ENCODE measurements at places on chromosomes 1 and 21.
A peak's percentile ranks its signal among the peaks of the same experiment; 100 is the strongest.

GRCh38 chr1:100578201-100578600 lies 40.3 kb downstream of the GPR88 start:
- DNase-seq = no peak

DNA sequence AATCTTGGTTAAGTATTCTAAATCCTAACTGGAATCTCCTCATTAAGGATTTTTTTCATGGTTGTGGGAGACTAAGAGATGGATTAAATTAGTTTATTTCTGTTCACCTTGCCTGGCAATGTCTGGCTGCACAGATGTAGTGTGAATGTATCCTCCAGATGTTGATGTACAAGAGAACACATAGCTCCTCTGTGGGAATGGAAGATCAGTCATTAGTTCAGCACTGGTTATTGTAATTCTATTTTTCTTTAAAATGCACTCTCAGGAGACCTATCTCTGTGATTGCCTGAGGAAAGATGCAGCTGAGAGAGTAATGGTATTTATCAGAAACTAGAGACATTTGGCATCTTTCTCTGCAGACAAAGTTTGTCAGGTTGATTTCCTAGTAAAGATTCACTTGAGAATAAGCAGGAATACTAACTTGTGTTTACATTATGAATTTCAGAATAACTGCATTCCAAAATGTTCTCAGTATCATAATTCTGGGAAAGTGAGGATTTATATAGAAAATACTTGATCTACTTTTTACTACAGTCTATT lies 178.6 kb downstream of the GIPC2 start:
- DNase-seq = no peak

GRCh38 chr1:78651241-78651640 lies 1.6 kb downstream of the IFI44 start:
- no peak for DNase-seq

GRCh38 chr1:58722414-58722813 lies 22.6 kb upstream of the MYSM1 start:
- DNase-seq = no peak

GRCh38 chr1:71666609-71667008 lies 585.8 kb upstream of the ZRANB2 start:
- no peak for DNase-seq

GRCh38 chr1:62800281-62800680 lies 16.3 kb downstream of the ATG4C start:
- DNase-seq = no peak

GRCh38 chr21:39881661-39882060 lies 14.4 kb downstream of the PCP4 start:
- DNase-seq = no peak

DNA sequence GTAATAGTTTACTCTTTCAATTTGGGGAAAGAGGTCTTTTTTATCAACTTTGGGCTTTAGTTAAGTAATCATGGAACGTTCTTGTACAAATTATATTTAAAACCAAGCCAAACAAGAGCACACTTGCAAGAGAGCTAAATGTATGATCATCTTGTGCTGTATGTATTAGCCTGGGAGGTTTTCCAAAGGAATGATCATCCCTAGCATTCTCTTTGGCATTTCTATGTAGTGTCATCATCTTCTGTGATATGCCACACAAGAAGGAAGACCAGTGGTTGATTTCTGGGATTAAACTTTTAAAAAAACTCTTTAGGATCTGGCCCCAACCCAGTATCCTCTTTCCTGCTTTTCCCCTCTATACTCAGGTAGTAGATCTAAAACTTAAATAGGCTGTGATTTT lies 38.4 kb upstream of the KCNQ4 start:
- DNase-seq = no peak

- no peak for DNase-seq
Measured at GRCh38 chr1:10217748-10218441, 7.5 kb downstream of the KIF1B start.

- no peak for DNase-seq
Measured at GRCh38 chr1:101071470-101071891, 45.9 kb upstream of the DPH5 start.

DNA sequence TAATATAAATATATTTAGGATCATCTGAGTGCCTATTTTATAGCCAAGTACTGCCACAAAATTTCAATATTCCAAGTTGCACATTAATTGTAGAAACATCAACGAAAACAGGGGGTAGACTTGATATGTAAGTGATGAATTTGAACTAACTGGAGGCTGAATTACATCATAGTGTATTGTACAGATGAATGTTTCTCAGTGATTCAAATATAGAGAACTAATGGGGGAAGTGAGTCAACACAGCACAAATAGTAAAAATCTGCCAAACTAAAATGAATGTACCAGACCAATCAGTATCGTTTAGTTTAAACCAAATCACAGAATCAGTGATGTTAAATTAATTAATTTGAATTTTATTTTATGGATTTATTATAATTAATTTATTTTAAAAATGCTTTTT lies 42.8 kb downstream of the RTCA start:
- no peak for DNase-seq

DNA sequence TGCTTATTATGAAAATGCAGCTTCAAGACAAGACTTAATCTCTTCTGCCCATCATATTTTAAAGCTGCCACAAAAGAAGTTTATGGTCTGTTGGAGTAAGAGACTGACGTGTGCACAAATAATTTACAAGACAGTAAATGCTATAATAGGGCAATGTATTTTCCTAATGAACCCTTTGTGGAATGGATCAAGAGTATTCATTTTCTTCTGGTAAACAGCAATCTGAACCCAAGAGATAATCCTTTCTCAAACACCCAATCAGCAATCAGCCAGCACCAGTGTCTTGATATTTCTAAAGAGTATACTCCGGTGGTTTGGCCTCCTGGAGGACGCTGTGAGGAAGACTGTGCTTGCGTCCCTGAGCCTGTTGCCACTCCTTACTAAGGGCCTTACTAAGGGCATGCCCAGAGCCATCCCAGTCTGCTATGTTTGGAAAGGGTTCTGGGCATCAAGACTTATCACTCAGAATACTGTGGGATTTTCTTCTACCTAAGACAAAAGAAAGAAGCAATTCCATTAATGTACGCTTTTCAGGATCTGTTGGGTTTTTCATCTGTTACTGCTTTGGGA lies 48.8 kb upstream of the LRRC8D start:
- DNase-seq = no peak

- DNase-seq = peak; percentile 90
Measured at GRCh38 chr1:97826820-97827219, 94.0 kb downstream of the DPYD start.

DNA sequence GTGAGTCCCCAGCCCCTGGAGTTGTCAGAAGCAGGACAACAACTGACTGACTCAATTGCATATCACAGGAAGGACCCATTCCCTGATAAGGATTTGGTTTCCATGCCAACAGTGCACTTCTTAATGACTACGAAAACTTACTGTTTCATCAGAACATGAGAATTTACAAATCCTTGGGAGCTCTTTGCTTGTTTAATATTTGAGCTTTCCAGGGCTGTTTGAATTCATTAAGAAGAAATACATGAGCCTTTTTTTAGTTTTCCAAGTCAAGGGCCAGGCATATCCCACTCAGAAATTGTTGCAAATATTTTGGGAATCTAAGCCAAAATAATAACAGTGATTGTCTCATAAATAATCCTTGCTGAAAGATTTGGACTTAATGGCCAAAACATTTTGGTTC lies 27.2 kb upstream of the COL24A1 start:
- DNase-seq = no peak

DNA sequence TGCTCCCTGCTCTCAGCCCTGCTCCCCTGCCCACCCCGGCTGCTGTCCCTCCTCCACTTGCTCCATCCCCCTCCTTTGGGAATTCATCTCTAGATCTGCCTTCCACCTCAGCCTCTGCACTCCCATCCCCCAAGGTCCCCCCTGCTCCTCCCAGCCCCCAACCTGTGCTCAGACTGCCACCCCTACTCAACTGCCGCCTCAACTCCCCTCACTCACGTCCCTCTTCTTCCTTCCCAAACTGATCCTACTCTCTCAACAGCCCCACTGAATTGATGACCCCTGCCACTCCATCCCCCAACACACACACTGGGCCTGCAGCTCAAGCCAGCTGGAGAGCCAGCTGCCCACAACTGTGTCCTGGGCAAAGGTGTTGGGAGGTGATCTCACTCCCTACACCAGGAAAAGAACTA lies 15.8 kb upstream of the ETV3L start:
- no peak for DNase-seq

DNA sequence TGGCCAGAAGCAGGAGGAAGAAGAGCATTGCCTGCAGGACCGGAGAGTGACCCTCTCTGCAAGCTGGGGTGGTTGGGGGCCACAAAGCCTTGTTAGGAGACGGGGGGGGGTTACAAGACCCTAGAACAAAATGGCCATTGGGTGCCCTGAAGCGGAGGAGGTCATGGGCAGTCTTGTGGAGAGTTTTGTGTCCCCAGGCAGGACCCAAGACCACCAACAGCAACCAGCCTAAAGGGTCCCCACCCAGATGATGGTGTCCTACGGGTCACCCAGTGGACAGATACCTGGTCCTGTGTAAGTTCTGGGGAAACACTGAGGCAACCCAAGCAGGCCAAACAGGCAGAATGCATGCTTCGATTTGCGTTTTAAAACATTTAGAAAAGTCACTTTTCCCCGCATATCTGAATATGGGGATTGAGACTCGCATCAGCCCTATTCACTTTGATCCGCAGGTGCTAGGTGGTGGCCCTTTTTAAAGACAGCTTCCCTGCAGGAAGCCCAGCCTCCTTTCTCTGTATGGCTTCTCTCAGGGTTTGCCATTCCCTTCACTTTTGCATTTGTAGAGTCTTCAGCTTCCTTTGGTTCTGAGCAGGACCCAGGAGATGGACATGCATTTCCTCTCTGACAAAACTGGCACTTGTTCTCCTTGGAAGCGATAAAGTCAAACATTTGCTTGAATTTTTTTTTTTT lies 21.1 kb downstream of the GNG4 start:
- DNase-seq = no peak

DNA sequence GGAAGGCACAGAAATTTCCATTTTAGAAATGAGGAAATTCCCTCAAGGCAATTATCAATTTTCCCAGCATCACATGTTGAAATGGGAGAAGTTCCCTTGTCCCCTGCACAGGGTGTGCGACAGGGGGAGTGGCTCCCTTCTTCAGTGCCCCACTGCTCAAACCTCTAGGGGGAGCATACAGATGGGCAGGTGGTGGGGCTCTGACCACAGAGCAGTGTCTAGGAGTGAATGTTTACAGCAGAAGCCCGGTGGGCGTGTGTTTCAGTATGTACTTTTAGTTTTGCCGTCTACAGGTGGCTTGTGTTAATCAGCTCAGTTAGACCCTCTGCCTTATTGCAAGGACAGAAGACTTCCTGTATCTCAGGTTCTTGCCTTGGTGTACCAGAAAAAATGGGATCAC lies 493.7 kb upstream of the PLXNA2 start:
- peak; percentile 61 for DNase-seq

Data from NCI-H2081 (cell line).